ENCODE measurements at places on chromosomes 11 and 22. TPM values are rescaled to one million over a fixed set of nuclear protein-coding genes. Genes with fewer than 3 reads are reported as not detected.

DNA sequence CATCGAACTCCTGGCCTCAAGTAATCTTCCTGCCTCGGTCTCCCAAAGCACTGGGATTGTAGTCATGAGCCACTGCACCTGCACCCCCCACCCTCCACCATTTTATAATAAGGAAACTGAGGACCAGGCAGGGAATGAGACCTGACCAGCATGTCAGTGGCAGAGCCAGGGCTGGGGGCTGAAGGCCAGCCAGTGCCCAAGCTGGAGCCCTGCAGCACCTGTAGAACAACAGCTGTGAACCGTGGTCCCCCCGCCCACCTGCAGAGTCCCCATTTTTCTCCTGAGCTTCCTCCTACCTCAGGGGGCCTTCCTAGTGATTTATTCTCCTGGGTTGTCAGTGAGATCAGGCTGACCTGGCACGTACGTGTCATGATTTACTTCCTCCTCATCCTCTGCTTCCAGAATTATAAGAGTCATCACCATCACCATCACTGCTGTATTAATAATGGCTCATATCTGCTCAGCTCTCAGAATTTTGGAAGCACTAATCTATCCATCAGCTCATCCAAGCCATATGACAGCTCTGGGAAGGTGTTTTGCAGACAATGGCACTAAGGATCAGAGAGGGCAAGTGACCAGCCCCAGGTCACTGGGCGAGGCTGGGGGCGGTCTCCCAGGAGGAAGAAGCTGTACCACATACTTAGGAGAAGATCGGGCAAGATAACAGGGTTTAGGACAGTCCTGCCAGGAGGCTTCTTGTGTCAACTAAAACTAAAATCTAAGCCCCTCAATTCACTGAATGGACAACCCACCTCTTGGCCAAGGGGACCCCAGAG, 5.5 kb upstream of the SLCO2B1 start:
- no peak for DNase-seq

- DNase-seq = peak; percentile 69
These were observed 75.8 kb downstream of the CD44 start for GRCh38 chr11:35214792-35215193.

DNA sequence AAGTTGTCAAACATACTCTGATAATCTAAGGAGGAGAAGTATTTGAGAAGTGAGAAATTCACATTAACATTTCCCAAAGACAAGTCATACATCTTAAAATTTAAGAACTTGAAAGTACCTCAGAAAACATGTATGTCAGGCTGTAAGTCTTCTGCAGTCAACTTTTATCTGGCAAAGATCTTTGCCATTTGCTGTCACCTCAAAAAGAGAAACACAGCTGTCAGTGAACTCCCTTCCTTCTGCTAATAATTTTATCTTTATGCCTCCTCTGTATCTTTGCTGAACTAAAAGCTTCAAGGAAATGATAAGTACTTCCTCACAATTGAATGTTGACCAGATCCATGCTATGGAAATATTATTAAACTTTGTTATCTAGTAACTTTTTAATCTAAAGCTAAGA, 18.7 kb downstream of the TTC17 start:
- no peak for DNase-seq

DNA sequence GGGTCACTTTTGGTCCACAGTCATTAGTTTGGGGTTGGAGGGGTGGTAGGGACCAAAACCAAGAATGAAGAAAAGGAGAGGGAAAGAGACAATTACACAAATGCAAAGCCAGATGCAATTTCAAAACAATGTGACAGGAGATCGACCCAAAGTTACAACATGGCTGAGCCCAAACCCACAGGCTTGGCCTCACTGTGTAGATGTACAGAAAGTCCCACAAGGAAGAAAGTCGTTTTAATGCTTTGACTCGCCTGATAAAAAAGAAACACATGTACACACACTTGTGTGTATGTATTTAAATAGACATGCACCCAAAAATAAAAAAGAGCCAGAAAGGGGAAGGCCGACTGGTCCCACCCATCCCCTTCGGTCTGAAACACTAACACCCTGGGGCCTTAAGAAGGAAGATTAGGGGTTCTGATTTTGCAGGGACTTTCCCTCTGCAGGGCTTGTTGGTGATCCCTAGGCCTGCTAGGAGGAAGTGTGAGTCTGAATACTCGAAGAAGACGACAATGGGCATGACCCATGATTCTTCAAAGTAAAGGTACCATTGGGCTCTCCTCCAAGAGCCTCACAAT, 104.1 kb downstream of the ETS1 start:
- peak; percentile 56 for DNase-seq

- no peak for DNase-seq
These were observed 87.5 kb downstream of the RTL6 start for GRCh38 chr22:44410451-44410991.

- DNase-seq = no peak
These were observed 36.6 kb downstream of the ZBTB44 start for GRCh38 chr11:130278151-130278550.

DNA sequence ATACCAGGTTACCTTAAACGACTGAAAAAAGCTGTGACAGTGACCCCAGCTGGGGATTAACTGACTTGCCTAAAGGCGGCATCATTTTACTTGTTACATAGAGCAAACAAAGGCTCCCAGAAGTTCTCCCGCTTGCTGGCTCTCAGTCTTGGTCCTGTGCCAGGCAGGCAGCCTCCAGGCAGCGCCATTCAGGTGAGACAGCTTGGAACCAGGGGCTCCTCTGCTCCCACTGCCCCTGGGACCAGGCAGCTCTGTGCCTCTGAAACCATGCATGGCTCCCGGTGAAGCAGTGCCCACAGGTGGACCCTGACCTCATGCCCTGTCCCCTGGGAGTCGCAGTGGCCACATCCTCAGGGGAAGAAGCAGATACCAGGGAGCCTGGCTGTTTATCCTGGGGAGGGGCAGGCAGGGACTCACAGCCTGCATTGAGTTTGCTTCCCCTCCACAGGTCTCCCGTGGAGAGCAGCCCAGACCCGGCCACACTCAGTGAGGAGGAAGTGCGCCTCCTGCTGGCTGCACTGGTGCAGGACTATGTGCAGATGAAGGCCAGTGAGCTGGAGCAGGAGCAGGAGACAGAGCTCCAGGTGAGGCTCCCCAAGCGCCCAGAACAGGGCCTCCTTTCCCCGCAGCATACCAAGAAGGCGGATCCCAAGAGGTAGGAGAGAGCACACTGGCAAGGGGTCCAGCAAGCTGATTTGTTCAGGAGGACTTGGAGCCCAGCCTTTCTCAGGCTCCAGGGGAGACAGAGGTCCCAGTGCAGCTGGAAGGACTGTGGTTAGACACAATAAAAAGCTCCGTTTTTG, 15.6 kb upstream of the CYP2R1 start:
- DNase-seq = peak; percentile 94

GRCh38 chr11:59616396-59616982, 915 bp upstream of the OSBP start:
- DNase-seq = peak; percentile 98

CD6 gene
- total RNA-seq = 377 TPM

KCNE3 gene
- not detected for total RNA-seq

PHOX2A gene
- not detected for total RNA-seq

TEX12 gene
- total RNA-seq = 0.34 TPM

OR52E8 gene
- total RNA-seq = not detected

DNAJC4 gene
- total RNA-seq = 23.1 TPM

IFITM10 gene
- not detected for total RNA-seq
